ENCODE measurements at places on chromosomes 11 and 22.

DNA sequence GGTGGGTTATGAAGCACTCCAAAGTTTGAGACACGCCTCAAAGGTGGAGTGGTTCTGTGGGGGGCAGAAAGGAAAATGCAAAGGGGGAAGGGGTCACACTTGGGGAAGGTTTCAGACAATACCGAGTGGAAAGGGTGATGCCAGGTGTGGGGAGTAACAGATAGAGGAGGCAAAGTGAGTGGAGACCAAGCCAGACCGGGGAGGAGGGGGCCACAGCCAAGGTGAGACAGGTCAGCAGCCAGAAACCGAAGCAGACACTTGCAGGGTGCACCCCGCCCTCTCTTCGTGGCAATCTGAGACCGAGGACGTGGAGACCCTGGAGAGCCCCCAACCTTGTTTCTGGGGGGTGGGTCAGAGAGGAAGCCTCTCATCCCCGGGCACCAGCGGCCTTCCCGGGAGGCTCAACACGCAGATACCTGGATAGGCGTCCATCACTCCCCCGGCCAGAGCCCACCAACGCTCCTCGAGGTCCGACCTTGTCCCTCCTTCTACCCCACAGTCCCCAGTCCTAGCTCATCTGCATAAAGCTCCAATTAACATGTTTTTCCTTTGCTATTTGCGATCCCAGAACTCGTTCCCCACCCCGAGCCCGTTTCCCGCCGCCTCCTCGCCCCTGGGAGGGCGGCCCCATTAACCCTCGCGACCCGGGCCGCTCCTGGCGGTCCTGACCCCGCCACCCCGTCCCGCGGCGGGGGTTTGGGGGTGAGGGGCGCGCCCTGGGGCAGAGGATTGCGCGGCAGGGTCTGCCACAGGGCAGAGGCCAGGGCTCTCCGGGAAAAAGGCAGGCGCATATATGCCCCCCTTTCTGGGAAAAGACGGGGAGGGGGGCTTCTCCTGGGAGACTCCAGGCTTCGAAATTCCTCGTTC, 21.8 kb downstream of the RTN4RL2 start:
- DNase-seq: no peak

- no peak for DNase-seq
Observed at GRCh38 chr22:19174106-19175025, 4.2 kb downstream of the SLC25A1 start.

DNA sequence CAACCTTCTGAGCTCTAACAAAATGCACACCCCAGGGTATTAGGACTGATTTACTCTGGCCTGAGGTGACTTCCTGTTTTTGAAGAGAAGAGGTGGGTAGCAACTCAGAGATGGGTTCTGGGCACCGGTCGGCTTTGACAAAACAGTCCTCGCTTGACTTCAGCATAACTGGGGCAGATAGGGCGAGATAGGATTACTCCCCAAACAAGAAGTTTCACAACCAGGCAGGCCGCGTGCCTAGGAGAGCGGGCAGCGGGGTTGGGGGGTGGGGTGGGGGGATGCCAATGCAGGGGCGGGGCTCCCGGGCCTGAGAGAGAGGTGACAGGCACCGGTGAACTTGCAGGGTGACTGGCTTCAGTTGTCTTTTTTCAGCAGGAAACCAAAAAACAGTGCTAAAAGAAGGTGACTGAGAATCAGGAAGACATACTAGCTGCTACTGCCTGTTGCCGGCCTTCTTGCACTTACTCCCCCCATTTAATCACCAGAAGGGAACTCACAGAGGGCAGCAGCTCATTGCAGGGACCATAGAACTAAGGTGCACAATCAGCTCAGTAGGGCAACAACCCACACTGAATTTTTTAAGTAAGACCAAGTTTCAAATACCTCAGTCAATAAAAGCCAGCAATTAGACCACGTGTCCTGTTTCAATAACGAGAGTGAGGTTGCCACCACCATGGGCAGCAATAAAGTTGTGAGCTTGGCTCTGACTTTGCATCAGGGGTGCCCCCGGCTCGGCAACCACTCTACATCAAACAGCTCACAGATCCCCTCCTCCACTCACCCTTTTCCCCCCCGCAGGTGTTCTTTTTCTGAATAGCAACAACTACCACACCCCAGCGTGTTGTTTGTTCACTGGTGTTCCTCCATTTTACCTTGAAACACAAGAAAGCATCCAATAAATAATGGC, 37.2 kb upstream of the ETS1 start:
- DNase-seq: no peak

GRCh38 chr11:79336797-79337517, 103.9 kb downstream of the TENM4 start:
- DNase-seq: no peak

GRCh38 chr11:74870485-74870884, 78.4 kb downstream of the XRRA1 start:
- DNase-seq: no peak

DNA sequence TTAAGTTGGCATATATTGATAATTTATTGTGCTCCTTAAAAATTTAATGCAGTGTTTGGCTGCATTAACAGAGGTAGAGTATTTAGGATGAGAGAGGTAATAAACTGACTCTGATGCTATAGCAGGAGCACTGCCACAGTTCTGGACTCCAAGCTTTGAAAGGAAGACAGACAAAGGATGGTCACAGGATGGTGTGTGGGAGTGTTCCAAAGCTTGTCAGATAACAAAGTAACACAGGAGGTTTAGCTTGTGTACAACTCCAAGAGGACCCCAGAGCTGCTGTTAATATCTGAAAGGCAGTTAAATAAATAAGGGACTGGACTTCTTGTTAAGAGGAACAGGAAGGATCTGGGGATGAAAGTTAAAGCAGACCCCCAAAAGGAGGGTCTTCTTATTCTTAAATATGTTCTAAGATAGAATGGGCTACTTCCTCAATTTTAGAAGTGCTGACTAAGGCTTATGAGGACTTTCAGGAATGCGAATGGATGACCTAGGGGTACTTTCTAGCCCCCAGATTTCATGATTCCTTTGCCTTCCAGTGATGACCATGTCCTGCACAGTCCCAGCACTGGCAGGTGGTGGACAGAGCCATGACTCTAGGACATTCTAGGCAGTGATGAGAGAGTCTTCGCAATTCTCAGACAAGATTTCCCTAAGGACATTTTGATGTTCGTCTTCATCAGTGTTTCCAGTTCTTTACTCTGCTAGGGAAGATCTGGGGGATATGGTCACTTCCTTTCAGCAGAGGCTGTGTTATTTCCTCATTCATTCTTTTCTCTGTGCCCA, 149.1 kb upstream of the RASSF10 start:
- DNase-seq: no peak

DNA sequence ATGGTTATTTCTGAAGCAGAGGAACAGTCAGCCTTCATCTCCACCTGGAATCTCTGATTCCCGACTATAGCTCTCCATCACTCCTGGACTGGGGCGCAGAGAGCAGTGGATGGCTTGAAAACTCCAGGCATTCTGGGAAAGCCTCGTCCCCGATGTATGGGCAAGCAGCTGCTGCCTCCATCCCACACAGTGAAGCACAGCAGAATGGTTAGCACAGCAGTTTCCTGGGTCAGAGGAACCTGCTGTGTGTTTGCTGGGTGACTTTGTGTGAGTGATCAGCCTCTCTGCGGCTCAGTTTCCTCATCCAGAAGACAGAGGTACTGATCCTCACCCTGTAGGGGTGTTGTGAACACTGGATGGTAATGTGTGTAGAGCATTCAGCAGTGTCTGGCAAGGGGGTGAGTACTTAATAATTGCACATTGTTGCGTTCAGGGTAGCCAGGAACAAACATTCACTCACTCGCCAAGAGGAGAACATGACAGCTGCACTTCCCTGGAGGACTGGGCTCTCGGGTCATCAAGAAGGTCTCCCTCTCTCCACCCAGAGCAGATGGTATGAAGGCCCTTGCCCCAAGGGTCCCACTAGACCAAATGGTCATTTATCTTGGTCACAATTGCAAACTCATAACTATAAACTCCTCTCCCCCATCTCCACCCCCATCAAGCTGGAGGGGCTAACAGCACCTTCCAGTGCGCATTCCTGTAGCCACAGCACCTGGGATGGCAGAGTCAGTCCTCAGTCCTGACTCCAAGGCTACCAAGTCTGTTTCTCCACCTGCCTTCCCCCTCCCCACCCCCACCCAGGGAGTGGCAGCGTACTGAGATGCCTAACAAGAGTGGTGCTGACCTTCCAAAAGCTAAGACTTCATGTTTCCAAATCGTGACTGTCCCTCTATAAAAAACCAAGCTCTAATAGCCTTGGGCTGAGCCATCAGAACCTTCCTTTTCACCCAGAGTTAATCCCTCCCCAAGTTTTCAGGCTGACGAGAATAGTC, 1.5 kb upstream of the CHST1 start:
- DNase-seq: no peak

DNA sequence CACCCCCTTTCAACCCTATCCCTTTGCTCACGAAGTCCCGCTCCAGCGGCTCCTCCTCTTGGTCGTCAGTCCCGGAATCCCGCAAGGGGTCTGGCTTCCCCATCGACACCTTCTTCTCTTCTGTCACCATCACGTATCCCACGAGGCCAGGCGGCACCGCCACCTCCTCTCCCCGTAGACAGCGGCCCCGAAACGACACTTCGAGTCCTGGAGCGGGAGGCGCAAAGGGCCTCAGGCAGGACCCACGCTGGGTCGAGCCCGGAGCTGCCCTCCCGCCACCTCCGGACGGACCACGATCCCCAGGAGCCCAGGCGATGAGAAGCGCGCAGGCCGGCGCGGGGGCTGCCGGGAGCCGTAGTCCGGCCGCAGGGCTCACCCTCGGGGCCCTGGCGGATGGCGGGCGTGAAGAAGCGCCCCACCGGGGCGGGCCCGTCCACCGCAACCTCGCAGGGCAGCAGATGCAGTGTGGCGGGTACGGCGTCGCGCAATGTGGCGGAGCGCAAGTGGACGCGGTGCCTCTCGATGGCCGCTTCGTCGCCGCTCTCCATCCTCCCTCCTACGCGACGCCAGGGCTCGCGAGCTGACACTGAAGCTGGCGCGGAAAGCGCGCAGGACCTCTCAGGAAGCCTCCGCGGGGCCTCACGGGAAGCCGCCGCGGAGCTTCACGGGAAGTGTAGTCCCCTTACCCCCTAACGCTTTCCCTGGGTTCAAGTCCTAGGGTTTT, at the start of gene RNASEH2C:
TSS of gene RNASEH2C (minus strand) at position 588 of the 724 bp plus-strand sequence. CDS start at position 548, 40 bp downstream.
- DNase-seq: peak; percentile 72

GRCh38 chr11:66044757-66045156, 4.2 kb downstream of the GAL3ST3 start:
- no peak for DNase-seq

DNA sequence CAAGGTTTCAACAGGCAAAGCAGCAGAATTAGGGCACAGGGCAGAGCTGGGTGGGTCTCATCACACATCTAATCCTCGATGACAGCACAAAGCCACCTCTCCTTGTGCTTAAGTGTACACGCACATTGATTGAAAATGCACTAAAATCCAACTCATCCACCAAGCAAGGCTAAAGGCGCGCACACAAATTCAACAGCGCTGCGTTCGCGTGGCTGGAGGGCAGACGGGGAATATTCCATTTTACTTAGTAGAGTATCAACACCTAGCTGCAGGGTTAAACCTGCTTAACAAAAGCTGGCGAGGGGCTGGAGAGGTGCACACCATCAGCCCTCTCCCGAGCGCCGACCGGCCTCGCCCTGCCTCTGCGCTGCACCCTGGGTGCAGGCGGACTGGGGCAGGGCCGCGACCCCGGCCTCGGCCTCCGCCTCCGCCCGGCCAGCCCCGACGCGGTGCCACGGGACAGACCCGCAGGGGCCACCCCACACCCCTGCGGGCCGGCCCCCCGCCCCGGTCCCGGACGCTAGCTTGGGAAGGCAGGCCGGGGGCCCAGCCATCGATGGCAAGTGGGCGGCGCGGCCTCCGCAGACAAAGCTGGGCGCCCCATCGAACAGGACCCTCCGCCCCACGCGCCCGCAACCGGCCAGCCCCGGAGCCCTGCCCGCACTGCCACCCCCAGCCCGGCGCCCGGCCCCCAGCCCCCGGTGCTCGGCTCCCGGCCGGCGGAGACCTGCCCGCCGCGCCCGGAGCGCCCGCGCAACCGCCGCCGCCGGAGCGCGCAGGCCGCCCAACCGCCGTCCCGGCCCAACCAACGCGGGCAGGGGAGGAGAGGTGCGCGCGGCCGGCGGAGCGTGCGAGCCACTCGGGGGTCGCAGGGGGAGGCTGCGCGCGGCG, 929 bp downstream of the PRDM10 start:
- DNase-seq: peak; percentile 25

- DNase-seq: no peak
Observed at GRCh38 chr22:19687561-19688300, 26.6 kb upstream of the SEPTIN5 start.

DNA sequence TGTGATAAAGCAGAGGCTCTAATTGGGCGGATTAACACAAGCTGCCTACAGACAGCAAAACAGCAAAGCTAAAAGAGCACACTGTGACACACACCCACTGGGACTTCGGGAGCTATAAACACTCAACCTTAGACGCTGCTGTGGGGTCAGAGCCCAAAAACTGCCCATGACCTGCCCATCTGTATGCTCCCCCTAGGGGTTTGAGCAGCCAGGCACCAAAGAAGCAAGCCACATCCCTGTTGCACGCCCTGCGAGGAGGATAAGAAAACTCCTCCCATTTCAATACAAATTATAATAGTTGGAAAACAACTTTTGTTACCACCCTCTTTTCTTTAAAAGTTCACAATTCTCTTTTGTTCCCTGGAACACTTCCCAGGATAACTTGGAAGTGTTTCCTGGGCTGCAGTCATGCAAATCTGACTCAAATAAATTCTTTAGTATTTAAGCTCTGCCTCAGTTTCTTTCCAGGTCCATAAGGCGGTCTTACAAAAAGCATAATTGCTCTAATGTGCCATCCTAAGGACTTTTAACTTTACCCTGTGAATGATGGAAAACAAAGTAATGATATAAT, 86.4 kb downstream of the DLG2 start:
- no peak for DNase-seq

DNA sequence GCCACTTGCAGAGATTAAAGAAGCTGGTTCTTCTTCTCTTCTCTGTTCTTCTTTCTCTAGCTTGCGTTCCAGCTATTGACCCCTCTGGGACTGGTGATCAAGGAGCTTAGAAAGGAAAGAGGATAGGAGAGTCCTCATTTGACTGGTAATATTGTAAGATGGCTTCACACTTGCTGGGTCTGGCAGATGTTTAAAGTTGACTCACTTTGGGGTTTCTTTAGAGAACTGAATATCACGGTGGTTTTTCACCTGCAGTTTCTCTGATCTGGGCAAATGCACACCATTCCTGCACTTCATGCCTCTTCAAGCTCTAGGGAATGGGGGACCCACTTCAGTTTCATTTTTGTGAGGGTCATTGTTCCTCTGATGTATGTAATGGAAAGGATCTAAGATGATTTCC, 41.8 kb upstream of the DEUP1 start:
- no peak for DNase-seq

DNA sequence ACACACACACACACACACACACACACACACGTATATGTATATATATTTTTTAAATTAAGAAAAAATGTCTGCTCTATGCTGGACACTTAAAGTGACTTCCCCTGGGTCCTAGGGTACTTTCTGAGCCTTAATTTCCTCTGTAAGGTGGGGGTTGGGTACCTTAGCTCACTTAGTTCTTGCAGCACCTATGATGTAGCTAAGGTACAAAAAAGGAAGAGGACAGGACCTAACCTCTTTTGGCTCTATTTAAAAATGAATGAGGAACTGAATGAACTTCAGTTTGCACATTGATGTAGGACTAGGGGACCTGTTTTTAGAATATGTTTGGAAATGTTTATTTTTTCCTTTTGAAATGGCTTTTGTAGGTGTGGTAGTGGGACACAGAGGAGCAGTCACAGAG, 11.1 kb downstream of the SREBF2 start:
- no peak for DNase-seq

All from stimulated activated CD8-positive, alpha-beta memory T cell treated with anti-CD3 and anti-CD28 coated beads, Interleukin-15, amount 100 ng/mL, for 48 hours (primary cell).